H1 (cell line): ENCODE measurements at places on chromosomes 7 and 10. TPM values are rescaled to one million over a fixed set of nuclear protein-coding genes. Genes with fewer than 3 reads are reported as not detected.

GRCh38 chr10:71678057-71678805 is 41.3 kb downstream of the C10orf105 start:
- H3K27ac ChIP-seq: no peak overlapping the region
- H3K4me1 ChIP-seq: no peaks in the 10 kb centered on the region; the same call in 1 of the 2 replicates
- H3K36me3 ChIP-seq: no peaks in the 10 kb centered on the region
- no peak overlapping the region for H3K4me3 ChIP-seq
- no peak for DNase-seq
- no peaks in the 10 kb centered on the region; the same call in 1 of the 2 replicates for H3K27me3 ChIP-seq

GRCh38 chr10:10725196-10725595 is 292.5 kb upstream of the CELF2 start:
- H3K27me3 ChIP-seq: no peaks in the 10 kb centered on the region
- H3K4me3 ChIP-seq: no peak overlapping the region
- no peaks in the 10 kb centered on the region for H3K4me1 ChIP-seq
- no peak for DNase-seq
- H3K36me3 ChIP-seq: no peaks in the 10 kb centered on the region

DNA sequence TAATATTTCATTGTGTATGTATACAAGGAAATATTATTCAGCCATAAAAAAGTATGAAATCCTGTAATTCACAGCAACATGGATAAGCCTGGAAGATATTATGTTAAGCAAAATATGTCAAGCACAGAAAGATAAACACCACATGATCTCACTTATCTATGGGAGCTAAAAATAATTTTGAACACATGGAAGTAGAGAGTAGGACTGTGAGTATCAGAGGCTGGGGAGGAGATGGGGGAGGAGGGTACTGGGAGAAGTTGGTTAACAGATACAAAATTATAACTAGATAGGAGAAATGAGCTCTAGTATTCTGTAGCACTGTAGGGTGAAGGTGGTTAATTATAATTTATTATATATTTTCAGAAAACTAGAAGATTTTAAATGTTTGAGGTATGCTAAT is 132.7 kb downstream of the DOCK4 start:
- H3K4me3 ChIP-seq: no peak overlapping the region
- no peaks in the 10 kb centered on the region for H3K27me3 ChIP-seq
- H3K27ac ChIP-seq: no peak overlapping the region
- DNase-seq: no peak
- H3K4me1 ChIP-seq: peaks cover 3% of the 10 kb centered on the region

GRCh38 chr10:133445268-133445732 is 8.4 kb upstream of the SCART1 start:
- no peak overlapping the region for H3K27ac ChIP-seq
- no peak overlapping the region for H3K4me3 ChIP-seq

DNA sequence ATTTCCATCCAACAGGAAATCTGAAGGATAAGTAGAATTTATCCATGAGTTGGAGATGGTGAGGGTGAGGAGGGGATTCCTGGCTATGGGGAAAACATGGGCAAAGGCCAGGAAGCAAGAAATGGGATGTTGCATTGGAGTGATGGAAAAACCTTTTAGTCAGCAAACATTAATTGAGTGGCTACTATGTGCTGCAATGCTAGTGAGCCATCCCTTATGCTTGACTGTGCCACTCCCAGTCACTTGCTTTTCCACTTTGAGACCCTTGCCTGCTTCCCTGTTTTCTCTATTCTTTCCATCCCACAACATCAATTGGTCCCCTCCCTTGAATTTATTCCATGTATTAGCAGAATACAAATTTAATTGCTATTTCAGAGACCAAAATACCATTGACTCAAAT is 252.7 kb upstream of the HABP2 start:
- no peak overlapping the region for H3K27ac ChIP-seq
- H3K4me3 ChIP-seq: no peak overlapping the region
- H3K4me1 ChIP-seq: no peaks in the 10 kb centered on the region
- no peak for DNase-seq

- H3K4me3 ChIP-seq: no peak overlapping the region
- no peaks in the 10 kb centered on the region for H3K4me1 ChIP-seq
- no peaks in the 10 kb centered on the region for H3K27me3 ChIP-seq
- DNase-seq: no peak
Measured at GRCh38 chr7:41735206-41735605, 32.3 kb upstream of the INHBA start.

DNA sequence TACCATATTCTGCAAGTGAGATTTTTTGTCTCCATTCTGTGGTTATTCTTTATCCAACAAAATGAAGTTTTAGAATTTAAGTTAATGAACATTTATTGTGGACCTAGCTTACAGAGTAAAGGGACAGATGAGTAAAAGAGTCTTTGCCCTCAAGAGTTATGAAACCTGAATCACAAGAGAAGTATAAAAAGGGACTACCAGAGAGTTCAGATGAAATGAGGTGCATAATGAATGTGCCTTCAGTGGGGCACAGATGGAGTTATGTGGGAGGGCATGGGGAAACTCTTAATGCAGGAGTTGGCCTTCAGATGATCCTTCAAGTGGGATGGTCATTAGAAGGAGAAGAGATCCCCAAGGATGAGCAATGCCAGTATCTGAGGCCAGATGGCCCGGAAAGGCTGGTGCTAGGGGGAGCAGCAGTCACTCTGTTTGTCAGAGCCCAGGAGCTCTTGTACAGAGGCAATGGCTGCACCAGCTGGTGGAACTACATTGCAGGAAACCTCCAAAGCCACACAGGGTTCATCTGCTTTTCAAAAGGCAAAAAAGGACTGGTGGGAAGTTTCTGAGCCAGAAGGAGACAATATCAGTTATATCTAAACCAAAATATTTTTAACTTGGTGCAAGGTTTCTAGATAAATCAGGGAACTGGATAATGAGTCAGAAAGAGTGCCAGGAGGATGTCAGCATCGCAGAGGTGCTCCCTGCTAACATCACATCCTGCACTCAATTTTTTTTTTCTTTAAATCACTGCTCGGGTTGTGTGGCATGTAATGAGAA is 162.0 kb downstream of the KLF6 start:
- H3K36me3 ChIP-seq: no peaks in the 10 kb centered on the region
- DNase-seq: no peak
- H3K4me3 ChIP-seq: no peak overlapping the region
- H3K27me3 ChIP-seq: no peaks in the 10 kb centered on the region
- H3K27ac ChIP-seq: no peak overlapping the region

GRCh38 chr7:52498366-52498765 is 537.1 kb upstream of the POM121L12 start:
- no peaks in the 10 kb centered on the region for H3K4me1 ChIP-seq
- H3K4me3 ChIP-seq: no peak overlapping the region
- H3K36me3 ChIP-seq: no peaks in the 10 kb centered on the region
- no peak for DNase-seq
- no peak overlapping the region for H3K27ac ChIP-seq

GRCh38 chr7:148201992-148202391 is 388.6 kb upstream of the C7orf33 start:
- peaks cover 1% of the 10 kb centered on the region for H3K27me3 ChIP-seq
- H3K4me1 ChIP-seq: no peaks in the 10 kb centered on the region
- DNase-seq: no peak
- no peaks in the 10 kb centered on the region for H3K36me3 ChIP-seq
- no peak overlapping the region for H3K4me3 ChIP-seq

- no peak overlapping the region for H3K27ac ChIP-seq
- H3K27me3 ChIP-seq: no peaks in the 10 kb centered on the region; the same call in 1 of the 2 replicates
- no peaks in the 10 kb centered on the region for H3K4me1 ChIP-seq
- H3K36me3 ChIP-seq: no peaks in the 10 kb centered on the region
Measured at GRCh38 chr10:90988802-90989201, 67.9 kb upstream of the ANKRD1 start.

DNA sequence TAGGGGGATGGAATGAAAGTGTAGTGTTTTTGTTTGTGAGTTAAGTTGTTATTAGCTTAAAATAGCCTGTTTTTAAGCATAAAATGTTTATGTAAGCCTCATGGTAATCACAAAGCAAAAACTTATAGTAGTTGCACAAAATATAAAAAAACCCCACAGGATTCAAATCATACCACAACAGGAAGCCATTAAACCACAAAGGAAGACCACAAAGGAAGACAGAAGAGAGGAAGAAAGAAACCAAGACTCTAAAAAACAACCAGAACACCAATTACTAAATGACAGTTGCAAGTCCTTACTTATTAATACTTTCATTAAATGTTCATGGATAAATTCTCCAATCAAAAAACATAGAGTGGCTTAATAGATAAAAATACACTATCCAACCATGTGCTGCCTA is 63.6 kb downstream of the ANKRD7 start:
- H3K27ac ChIP-seq: no peak overlapping the region
- no peaks in the 10 kb centered on the region for H3K27me3 ChIP-seq
- no peak overlapping the region for H3K4me3 ChIP-seq
- H3K4me1 ChIP-seq: no peaks in the 10 kb centered on the region
- no peak for DNase-seq

- H3K27me3 ChIP-seq: no peaks in the 10 kb centered on the region
- no peaks in the 10 kb centered on the region for H3K4me1 ChIP-seq
- H3K4me3 ChIP-seq: no peak overlapping the region
- no peak for DNase-seq
- H3K27ac ChIP-seq: no peak overlapping the region
Measured at GRCh38 chr7:121195874-121196273, 132.9 kb upstream of the WNT16 start.

- no peak for DNase-seq
- no peak overlapping the region for H3K27ac ChIP-seq
- H3K4me1 ChIP-seq: no peaks in the 10 kb centered on the region; the same call in 1 of the 2 replicates
- H3K27me3 ChIP-seq: no peaks in the 10 kb centered on the region
- H3K4me3 ChIP-seq: no peak overlapping the region
Measured at GRCh38 chr7:46671108-46671769, 750.2 kb upstream of the IGFBP3 start.

DNA sequence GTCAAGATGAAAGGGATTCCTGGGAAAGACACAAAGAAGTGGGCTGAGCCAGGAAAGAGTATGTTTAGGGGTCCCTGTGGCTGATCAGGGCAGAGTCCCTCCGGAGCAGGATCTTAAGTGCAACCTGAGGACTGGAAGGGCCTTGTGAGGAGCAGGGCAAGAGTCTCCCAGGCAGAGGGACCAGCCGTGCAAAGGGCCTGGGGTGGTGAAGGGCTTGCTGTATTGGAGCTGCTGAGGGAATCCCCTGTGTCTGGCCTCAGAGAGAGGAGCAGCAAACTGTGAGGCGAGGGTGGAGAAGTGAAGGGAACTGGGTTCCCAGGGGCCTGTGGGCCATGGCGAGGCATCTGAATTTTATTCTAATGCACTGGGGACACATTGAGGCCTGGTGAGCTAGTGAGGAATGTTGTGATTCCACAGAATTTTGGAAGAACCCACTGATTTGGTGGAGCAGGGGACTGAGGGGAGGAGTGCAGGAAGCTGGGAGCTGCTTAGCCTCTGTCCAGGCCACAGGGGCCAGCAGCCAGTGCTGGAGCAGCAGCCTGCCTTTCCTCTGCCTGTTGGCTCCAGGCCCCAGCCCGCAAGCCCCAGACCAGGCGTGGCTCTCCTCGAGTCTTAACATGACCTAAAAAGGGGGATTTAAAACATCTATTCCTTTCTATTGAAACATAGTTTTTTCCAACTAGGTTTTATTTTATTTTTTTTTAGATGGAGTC is 138.4 kb upstream of the IGFBP3 start:
- no peak for DNase-seq
- no peaks in the 10 kb centered on the region for H3K4me1 ChIP-seq
- H3K27ac ChIP-seq: no peak overlapping the region
- no peak overlapping the region for H3K4me3 ChIP-seq
- H3K36me3 ChIP-seq: no peaks in the 10 kb centered on the region
- H3K27me3 ChIP-seq: no peaks in the 10 kb centered on the region

GRCh38 chr7:132133501-132133900 is 442.8 kb downstream of the PLXNA4 start:
- H3K27ac ChIP-seq: no peak overlapping the region
- no peak overlapping the region for H3K4me3 ChIP-seq
- no peaks in the 10 kb centered on the region for H3K36me3 ChIP-seq

- no peak overlapping the region for H3K27ac ChIP-seq
- peaks cover 47% of the 10 kb centered on the region for H3K4me1 ChIP-seq
- H3K27me3 ChIP-seq: peaks cover 86% of the 10 kb centered on the region
- no peak for DNase-seq
- no peaks in the 10 kb centered on the region for H3K36me3 ChIP-seq
Measured at GRCh38 chr7:5420881-5421713, 2.5 kb downstream of the TNRC18 start.

Gene NKX1-2
- total RNA-seq: 33.9 and 34.9 TPM in 2 replicates

Gene TMEM176B
- 1.2 TPM in 2 replicates for total RNA-seq

Gene CTAGE6
- total RNA-seq: 0.13 TPM in 1 of 2 replicates, not detected in the other

Gene ACADSB
- total RNA-seq: 11.2 and 12.4 TPM in 2 replicates

Gene PLXNA4
- total RNA-seq: 0.76 and 1.8 TPM in 2 replicates

Gene SORBS1
- total RNA-seq: 35.0 and 36.3 TPM in 2 replicates

Gene BICC1
- total RNA-seq: 0.73 and 1.0 TPM in 2 replicates

Gene LIPJ
- not detected in 2 replicates for total RNA-seq
